ENCODE measurements at places on chromosomes 7 and 10.

DNA sequence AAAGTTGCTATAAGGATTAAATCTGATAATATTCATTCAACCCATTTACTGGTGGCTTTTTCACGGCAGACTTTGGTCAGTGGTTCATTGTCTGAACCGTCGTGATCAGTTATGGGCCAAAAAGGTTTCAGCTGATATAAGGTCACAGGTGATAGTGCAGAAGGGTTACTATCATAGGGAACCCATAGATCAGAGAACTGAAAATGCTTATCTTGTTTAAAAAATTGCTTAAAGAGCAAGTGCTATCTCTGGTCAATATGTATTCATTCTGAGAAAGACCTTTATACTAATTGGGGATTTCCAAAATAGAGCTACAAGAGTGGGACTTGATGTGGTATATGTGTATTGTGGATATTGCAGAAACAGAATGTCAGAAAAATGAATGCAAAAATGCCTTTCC, 147.8 kb upstream of the SEMA3E start:
- DNase-seq = no peak

GRCh38 chr10:71882813-71883659, 32.0 kb upstream of the PSAP start:
- DNase-seq = no peak

GRCh38 chr7:79620291-79620690, 166.8 kb upstream of the MAGI2 start:
- no peak for DNase-seq

DNA sequence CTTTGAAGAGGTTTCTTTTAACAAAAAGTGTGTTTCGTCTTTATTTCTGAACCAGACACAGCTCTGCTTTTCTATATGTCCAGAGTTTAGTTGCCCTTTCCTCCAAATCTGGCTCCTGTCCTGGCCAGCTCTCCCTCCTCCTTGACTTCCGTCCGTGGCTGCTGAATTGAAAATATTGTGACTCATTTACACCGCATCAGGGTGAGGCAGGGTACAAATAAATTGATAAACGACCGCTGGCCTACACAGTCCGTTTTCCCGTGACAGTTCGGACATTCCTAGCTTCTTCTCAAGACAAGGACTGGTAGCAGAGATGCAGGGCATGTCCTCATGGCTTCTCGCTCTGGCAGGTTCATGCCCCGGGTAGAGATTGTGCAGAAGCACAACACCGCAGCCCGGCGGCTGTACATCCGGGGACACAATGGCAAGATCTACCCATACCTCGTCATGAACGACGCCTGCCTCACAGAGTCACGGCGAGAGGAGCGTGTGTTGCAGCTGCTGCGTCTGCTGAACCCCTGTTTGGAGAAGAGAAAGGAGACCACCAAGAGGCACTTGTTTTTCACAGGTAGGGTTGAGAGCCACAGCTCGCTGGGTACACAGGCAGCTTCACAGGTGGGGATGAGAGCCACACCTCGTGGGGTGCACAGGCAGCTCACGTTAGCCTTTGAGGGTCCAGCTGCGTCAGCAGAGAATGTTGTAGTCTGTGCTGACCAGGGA, 126.6 kb downstream of the TRRAP start:
- no peak for DNase-seq

- DNase-seq = no peak
Measured at GRCh38 chr10:17059197-17059688, 70.4 kb downstream of the CUBN start.

GRCh38 chr10:7136016-7136415, 274.8 kb downstream of the SFMBT2 start:
- no peak for DNase-seq

DNA sequence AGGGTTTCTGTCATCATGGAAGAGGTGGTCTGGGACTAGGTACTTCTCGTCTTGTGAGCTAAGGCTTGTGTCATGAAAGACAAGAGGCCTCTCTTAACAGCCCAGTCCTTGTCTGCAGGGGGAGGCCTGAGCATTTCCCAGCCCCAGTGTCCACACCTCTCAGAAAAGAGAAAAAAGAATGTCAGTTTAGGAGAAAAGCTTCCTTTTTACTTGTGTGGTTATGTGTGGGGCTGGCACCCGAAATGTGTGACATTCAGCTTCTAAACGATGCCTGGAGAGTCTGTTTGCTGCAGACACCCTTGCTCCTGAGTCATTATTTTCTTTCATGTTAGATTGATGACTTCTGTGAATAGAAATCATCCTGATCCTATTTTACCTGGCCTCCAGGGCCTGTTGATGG, 67.4 kb downstream of the LANCL2 start:
- no peak for DNase-seq

DNA sequence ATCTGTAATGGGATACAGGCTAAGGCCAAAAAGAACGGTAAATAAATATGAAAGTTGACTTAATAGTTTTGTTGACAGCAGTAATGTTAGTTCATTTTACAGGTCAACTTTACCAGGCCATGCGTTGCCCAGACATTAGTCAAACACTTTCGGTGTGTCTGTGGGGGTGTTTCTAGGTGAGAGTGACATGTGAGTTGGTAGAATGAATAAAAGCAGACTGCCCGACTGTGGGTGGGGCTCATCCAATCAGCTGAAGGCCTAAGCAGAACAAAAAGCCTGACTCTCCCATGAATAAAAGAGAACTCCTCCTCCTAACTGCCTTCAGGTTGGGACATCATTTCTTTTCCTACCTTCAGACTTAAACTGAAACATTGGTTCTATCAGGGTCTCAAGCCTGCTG, 132.3 kb downstream of the MTPAP start:
- DNase-seq = no peak

GRCh38 chr10:10871352-10871751, 146.3 kb upstream of the CELF2 start:
- no peak for DNase-seq

DNA sequence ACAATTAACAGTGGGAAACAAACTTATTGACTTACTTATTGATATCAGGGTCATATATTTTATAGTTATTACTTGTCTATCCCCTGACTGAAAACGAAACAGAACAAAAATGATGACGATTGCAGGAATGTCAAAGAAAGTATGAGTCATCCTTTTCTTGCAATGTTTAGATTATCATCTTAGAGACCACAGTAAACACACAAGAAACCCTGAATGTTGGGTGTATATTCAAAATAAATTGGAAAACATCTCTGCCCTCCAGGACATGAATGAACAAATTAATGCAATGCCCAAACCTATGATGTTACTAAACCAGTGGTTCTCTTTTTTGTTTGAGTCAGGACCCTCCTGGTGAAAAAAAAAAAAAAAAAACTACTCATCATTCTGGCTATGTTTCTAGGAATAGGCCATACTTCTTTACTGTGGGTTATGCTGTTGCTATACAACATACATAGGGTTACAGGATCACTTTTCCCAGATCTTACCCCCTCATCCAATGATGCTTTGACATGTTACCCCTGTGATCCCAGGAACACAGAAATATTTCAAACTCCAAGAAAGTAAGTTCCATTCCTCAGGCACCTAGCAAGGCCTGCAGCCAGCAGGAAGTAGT, 623.4 kb upstream of the IGFBP3 start:
- no peak for DNase-seq

DNA sequence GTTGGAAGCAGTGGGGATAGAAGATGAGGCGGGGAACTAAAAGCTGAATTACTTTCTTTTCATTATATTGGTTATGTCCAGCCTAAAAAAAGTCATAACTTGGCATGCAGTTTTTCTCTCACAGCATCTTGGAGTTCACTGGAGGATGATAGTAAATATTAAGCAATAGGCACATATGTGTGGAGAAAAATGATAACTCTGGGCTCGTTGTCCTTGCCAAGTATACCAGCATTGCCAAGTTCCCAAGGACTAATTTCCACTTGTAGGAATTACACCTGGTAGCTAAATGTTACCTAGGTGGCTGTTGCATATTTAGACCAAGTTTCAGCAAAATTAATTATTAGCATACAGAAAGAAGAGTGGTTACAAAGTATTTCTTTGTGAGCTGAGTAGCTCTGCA, 1007.6 kb downstream of the ANKRD7 start:
- no peak for DNase-seq

GRCh38 chr7:147411096-147411495, 1179.5 kb upstream of the C7orf33 start:
- no peak for DNase-seq

- DNase-seq = no peak
Measured at GRCh38 chr7:140192620-140193019, 15.8 kb upstream of the KDM7A start.

GRCh38 chr10:119140603-119141245, 24.8 kb downstream of the SFXN4 start:
- no peak for DNase-seq

GRCh38 chr7:6172224-6172909, 100.1 kb downstream of the CYTH3 start:
- no peak for DNase-seq

DNA sequence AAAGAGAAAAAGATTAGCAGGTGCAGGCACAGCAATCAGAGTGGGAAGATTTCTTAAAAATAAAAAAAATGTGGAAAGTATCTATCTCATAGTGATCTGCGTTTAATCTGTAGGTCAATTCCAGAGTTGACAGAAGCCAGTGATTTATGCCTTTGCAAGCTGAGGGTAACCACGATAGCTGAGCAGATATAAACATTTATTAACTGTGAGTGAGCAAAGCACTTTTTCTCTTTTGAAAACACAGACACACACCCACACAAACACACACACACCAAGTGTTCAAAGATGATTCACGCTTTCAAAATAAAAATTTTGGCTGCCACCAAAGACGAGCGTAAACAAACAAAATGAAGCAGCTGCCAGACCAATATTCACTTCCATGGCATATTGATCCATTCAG, 243.2 kb upstream of the SLC26A5 start:
- DNase-seq = no peak

DNA sequence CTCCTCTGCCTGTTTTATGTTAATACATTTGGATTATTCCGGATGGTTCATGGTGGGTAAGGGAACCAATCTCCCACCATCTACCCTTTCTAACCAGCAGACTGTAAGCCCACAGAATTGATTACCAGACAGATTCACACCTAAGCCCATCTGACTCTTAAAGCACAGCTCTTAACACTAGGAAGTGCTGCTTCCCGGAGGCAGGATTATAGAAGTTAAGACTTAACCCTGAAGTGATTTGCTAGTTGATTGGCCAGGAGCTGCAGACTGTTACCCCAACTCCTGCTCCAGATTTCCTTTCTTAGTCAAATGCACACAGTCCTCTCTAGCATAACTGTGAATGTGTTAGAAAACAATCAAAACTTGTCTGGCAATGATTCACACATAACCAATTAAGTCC, 221.7 kb downstream of the CDK14 start:
- no peak for DNase-seq

Data from stimulated activated CD8-positive, alpha-beta memory T cell treated with anti-CD3 and anti-CD28 coated beads, Interleukin-2, amount 100 ng/mL, for 48 hours (primary cell).